Fibroblast of skin of left biceps (primary cell): ENCODE measurements at places on chromosomes 5 and 9.

- DNase-seq, result no peak
Observed at GRCh38 chr9:33161589-33162132, 5.5 kb downstream of the B4GALT1 start.

DNA sequence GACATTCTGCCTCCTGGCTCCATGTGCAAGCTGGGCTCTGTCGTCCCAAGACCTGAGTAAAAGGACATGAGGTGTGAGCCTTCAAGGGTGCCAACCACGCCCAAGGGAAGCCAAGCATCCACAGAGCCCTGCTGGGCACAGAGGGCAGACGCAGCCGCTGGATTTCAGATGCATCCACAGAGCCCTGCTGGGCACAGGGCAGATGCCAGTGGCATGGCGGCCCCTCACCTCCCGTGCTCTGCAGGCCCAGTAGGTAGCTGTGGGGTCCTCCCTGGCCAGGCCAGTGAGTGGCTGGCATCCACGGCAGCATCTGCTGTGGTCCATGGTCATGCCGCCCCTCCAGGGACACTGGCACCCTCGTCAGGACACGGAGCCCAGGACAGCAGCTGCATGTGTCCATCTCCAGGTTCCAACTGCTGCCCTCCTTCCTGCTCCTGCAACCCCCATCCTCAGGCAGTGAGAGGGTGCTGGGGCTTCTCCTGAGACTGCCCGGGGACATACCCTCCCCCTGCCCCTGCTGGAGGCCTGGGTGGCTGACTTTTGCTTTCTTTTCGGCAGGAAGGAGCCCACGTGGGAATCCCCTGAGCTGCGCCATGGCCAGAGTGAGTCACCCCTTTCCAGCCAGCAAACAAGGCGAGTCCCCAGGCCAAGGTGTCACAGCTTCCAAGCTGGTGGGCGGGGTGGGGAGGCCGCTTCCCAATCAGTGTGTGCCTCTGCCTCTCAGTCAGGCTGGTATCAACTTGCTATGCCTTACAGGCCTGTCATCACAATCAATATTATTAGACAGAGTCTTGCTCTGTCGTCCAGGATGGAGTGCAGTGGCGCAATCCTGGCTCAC, 4.0 kb upstream of the TRAF2 start:
- no peak for DNase-seq

DNA sequence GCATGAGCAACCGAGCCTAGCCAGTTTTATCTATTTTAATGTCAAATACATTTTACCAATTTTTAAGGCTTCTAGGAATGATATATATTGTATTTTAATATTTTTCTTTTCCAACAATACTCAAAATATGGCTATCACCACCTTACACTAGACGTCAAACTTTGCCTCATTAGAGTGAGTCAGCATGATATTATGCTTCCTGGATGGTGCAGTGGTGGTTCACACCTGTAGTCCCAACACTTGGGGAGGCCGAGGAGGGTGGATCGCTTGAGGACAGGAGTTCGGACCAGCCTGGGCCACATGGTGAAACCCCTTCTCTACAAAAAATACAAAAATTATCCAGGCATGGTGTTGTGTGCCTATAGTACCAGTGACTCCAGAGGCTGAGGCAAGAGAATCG, 7.3 kb upstream of the CDC14B start:
- no peak for DNase-seq

DNA sequence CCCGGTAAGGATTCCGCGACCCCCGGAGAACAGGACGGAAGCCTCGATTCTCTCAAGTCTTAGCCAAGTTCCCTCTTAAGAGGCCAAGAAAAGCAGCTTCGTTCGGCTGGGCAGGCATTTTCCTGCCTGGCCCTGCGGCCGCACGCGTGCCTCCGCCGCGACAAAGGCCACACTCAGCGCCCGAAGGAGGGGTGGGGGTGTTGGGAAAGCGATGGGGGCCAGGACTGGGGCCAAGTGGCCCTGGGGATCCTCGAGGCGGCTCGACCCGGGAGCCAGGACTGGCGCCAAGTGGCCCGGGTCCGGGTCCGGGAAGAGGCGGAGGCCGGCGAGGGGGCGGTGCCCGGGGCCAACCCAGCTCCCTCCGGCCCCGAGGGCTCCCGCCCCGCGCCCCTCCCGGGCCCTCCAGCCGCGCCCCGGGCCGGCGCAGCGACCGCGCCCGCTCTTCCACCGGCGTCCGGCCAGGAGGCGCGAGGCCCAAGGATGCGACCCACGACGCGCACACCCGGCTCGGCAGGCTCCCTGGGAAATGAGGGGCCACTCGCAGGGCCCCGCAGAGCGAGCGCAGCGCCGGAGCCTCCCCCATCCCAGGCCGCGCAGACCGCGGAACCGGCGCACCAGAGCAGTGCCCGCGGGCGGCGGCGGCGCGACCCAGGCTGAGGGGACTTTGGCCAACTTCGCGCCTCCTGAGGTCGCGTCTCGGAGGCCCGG, 756 bp downstream of the VAV2 start:
- no peak for DNase-seq

DNA sequence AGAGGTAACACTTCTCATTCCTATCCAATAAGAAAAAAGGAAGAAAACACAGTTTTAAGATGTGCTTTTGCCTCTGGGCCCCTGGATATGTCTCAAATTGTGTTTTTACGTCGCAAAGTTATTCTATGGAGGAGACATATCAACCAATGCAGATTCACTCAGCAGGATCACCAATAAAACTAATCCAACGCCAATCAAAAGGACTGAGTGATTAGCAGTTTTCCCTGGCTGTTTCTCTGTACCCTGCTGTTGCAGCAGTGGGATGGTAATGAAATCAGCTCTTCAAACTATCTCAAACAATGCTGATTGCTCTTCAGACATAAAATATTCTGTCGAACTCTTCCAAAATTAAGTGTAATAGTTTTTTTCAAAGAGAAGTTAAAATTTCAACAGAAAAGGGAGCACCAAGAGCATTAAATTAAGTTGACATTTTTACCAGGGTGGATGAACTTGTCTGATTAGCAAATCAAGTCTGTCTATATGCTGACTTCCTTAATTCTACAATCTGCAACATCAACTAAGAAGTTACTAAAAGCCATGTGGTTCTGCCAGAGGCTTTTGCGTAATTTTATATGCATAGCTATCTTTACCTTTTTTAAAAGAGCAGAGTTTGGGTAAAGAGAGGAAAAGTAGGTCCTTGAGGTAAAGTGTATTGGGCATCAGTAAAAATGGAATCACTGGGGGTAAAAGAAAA, 9.7 kb upstream of the HK3 start:
- no peak for DNase-seq

- DNase-seq, result no peak
Observed at GRCh38 chr5:158966716-158967115, 133.0 kb downstream of the EBF1 start.

GRCh38 chr5:150256410-150257064, 33.0 kb downstream of the CAMK2A start:
- DNase-seq, result no peak

GRCh38 chr5:72018143-72018803, 89.0 kb upstream of the MAP1B start:
- DNase-seq, result peak; percentile 3

DNA sequence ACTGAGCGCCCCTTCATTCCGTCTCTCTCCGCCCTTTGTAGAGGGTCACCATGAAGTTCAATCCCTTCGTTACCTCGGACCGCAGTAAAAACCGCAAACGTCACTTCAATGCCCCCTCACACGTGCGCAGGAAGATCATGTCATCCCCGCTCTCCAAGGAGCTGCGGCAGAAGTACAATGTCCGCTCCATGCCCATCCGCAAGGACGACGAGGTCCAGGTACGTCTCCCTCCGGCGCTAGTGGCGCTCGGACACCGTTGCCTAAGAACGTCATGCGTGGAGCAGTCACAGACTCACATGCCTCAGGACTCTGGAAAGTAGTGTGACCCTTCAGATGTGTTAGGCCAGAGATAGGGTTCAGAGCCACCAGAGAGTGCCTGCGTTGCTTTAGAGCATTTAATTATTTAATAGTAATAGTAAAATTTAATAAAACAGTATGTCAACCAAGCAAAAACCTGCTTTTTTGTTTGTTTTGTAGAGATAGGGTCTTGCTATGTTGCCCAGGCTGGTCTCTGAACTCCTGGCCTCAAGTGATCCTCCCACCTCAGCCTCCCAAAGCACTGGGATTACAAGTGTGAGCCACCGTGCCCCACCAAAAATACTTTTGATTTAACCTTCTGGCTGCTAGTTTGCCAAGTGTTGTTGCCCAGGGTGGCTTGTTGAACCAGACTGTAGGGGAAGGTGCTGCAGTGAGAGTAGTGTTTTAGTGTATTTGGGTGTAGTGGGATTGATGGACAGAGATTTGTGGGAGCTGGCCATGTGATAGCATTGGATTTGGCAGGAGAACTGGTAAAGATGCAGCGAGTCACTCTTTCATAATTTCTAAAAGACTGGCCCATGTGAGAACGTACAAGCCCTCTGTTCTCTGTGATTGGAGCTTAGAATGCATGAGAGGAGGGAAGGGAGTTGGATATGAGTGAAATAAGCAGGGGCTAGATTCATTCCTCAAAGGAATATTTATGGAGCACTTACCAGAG, 888 bp downstream of the RPL26L1 start:
- no peak for DNase-seq
